T-helper 2 cell (primary cell): ENCODE measurements at places on chromosomes 1 and 21.

GRCh38 chr1:77287535-77287934 lies 5.7 kb downstream of the AK5 start:
- no peak for DNase-seq

GRCh38 chr1:62716397-62716796 lies 28.2 kb upstream of the DOCK7 start:
- no peak for DNase-seq

GRCh38 chr1:160645386-160646130 lies 1.3 kb downstream of the SLAMF1 start:
- no peak for DNase-seq

DNA sequence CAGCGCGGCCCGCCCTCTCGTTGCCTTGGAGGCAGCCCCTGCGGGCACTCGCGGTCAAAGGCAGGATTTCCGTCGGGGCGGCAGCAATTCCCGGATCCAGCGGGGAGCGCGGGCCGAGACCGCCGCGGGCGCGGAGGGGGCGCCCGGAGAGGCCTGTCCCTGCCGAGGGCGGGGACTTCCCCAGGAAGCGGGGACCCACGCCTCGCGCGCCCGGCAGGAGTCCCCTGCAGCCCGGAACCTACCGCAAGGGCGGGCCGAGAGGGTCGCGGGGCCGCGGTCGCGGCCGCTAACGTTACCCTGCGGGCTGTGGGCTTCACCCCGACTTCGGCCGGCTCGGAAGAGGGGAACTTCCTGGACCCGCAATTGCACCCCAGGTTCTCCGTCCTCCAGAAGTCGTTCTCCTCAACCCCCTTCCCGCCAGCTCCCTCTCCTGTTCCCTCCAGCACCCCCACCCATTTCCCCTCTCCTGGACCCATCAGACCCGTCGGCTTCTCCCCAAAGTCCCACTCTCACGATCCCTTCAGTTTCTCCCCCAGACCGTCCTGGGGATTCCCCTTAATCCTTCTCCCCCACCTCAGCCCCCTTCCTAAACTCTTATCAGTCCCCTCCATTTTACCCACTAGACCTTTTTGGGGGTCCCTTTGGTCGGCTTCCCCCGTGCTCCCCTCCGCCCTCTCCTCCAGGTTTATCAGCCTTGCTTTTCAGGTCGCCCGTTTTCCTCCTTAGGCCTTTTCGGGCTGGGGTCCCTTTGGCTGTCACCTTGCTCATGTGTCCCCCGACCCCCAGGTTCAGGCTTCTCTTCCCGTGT lies 604 bp downstream of the FGR start:
- DNase-seq: no peak

GRCh38 chr21:26641062-26641461 lies 68.0 kb upstream of the CYYR1 start:
- DNase-seq: no peak

DNA sequence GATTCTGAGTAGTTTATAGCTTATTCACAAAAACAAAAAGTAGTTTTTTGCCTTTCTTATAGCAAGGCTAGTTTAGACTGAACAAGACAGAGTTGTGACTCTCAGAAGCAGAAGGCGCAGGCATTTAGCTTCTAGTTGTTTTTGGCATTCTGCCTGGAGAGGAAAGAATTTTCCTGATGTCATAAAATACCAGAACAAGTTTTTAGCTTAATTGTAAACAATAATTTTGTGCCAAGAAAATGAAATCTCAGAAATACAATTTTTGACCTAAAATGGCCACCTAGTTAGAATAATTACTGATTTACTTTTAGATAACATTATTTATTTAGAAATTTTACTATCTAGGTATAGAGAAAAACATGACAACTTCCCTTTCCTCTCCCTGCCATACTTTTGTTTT lies 1.0 kb downstream of the DNAJB4 start:
- peak; percentile 7 for DNase-seq

DNA sequence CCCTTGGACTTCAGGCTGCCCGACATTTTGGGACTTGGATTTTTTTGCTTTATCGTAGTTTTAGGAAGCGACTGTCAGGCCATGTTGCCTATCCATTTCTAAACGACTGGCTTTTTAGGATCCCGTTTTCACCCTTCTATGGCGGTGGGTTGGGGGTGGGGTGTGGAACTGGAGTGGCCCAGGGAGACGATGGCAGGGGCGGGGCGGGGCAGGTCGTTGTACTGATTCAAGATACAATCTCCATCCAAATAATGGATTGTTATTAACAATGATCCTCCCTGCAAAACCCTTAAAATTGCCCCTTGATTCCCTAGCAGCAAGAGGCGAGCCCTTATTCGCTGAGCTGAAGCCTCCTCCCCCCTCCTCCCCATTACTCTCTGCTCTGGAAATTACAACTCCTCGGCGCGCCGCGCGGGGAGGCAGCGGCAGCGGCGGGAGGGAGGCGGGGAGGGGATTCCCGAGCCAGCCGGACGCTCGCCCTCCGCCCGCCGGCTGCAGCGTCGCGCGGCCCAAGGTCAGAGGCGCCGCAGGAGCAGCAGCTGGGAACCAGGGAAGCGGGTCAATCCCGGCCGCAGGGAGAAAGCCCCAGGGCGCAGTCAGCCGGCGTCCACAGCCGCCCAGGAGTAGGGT lies at the start of gene TRIM67:
TRIM67 (plus strand) TSS at position 392 of the 630 bp plus-strand sequence. CDS start 912 bp downstream, outside the sequence.
- DNase-seq: no peak

GRCh38 chr1:54714881-54715492 lies 674 bp upstream of the TTC4 start:
- no peak for DNase-seq

DNA sequence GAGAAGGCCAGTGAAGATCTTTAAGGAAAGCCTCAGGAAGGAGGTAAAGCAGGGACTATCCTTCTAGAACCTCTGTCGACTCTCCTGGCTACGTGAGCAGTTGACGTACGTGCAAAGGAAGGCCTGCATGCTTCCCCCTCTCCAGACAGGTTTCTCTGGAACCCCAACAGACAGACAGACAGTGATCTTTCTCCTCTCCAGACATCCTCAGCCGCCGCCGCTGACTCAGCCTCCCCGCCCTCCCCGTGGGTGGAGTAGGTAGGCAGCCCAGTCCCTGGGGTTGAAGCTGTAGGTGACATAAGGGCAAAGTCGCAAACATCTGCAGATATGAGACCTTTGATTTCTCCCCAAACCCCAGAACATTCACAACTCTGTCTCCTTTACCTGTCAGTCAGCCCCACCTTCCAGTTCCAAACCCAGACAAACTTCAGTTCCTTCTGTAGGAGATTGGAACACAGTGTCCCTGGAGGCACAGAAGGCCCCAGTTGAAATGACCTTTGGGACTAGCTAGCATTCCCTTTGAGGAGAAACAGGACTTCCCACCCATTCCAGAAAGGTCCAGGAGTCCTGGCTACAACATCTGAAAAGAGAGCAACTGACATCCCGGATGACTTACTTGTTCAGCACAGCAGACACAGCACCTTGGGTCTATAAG lies 146.0 kb upstream of the JUN start:
- DNase-seq: peak; percentile 15

- DNase-seq: no peak
Observed at GRCh38 chr1:24459551-24460266, 42.9 kb upstream of the RCAN3 start.

GRCh38 chr21:33025489-33026442 lies at the start of gene OLIG2:
Gene OLIG2 (plus strand): TSS chr21:33025935. CDS start chr21:33026863, 928 bp downstream.
- no peak for DNase-seq

DNA sequence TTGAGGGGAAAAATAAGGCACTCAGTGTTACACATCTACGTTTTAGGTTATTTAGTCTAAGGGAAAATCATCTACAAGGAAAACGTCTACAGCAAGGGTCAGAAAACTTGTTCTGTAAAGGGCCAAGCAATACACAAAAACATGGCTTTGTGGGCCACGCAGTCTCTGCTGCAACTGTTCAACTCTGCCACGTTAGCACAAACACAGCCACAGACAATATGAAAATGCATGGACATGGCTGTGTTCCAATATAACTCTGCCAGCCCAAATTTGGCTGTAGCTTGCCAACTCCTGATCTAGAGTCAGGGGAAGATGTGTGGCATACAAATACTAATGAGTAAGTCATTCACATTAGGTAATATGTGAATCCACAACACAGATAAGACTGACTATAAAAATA lies 40.7 kb downstream of the COA6 start:
- no peak for DNase-seq

GRCh38 chr1:7104339-7104738 lies 319.1 kb downstream of the CAMTA1 start:
- DNase-seq: no peak

- DNase-seq: no peak
Observed at GRCh38 chr1:162144853-162145252, 75.4 kb downstream of the NOS1AP start.

GRCh38 chr1:67830928-67831830 lies 2.1 kb downstream of the GNG12 start:
- no peak for DNase-seq

GRCh38 chr1:178541829-178542553 lies 29.1 kb downstream of the TEX35 start:
- no peak for DNase-seq

DNA sequence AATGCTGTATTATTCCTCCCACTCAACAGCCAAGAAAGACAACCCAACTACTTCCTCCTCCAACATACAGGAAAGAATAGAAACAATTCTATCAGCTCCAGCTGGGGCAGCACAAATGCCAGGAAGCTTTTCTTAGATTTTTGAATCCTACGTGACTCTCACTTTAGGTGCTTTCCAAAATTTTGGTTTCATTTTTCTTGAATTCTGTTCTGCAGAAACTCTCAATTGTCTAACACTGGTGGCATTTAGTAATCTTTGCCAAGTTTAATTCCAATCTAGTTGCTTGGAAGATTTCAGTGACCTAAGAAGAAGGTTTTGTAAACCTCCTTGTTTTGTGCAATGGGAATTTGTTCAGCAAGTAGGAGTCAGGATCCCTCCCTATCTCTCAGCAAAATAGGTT lies 37.1 kb upstream of the DOCK7 start:
- no peak for DNase-seq

DNA sequence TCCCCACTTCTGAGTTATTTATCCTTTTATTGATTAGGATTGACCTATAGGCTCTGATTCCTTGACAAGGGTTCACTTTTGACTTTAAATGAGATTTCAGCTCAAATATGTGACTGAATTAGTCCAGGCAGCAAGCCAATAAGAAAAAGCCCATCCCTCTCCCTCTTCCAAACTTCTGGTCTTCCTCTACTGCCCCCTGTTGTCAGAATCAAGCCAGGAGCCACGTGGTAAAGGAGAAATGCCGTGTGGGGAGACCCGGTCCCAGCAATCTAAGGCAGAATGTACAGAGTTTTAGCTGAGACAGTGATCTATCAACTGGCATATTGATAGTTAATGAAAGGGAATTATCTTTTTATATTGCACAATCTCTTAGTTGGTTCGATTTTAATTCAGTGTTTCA lies 5.2 kb downstream of the ADAMTS5 start:
- no peak for DNase-seq

DNA sequence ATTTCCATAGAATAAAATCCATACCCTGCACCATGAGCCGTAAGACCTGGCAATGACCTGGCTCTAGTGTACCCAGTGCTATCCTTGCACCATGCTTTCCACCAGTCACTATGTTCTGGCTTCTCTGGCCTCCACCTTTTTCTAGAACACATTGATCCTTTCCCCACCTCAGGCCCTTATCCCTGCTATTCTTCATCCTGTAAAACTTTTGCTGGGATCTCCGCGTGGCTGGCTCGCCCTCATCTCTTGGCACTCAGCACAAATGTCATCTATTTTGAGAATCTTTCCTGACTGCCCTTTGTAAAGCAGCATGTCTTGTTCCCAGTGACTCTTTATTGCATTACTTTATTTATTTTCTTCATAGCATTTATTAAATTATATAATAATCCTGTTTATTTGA lies 169.8 kb upstream of the B3GALT2 start:
- no peak for DNase-seq

DNA sequence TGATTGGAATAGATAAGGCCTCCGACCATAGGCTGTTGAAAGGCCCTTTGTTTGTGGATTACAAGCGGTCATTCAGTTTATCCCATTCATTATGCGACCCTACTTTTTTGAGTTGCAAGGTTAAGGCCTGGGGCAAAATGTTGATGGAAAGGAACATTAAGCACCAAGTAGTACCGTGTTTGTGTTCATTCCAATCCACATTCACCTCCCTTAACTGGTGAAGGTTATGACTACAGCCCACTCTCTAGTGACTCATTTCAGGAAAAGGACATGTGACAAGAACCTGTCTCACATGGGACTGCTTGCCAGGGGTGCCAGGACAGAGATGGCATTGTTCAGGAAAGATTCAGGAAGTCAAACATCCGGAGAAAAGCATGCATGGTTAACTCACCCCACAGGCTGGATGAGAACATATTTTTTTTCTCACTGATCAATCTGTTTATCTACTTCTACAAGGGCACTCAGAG lies 81.6 kb downstream of the CD58 start:
- DNase-seq: no peak

- DNase-seq: no peak
Observed at GRCh38 chr1:204087893-204088528, 15.1 kb downstream of the SOX13 start.

DNA sequence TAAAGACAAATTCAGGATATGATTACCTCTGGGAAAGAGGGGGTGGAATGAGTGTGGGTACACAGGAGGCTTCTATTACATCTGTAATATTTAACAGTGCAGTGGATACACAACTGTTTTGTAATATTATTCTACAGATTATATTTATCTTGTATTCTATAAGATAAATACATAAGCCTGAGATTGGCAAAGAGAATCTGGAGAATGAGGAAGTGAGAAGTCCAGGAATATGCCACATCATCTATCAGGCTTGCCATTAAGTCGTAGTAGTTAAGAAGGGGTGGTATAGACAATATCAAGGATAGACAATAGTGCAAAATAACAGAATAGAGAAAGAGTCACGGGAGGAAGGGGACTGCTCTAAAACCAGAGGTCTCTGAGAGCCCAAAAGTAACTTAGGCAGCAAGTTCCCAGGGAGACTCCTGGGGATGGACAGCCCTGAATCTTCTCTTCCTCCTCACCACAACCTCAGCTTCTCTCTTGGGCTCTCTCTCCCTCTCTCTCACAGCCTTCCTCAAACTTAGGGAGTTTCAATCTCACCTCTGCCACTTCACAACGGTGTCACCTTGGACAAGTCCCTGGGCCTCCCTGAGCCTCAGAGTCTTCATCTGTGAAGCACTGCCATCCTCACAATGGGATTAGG lies 14.0 kb upstream of the PTAFR start:
- DNase-seq: no peak

DNA sequence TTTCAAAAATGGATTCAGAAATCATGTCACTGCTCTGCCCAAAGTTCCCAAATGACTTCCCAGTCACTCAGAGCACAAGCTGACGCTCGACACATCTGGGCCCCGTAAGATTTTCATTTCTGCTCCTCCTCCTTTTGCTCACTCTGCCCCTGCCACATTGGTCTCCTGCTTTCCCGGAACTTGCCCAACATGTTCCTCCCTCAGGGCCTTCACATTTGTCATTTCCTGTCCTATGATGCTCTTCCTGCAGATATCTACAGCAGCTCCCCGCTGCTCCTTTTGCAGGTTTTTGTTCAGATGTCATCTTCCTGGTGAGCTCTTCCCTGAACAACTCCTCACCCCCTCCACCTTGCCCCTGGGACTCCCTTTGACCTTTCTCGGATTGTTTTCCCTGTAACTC lies 58.5 kb upstream of the IVNS1ABP start:
- no peak for DNase-seq

- no peak for DNase-seq
Observed at GRCh38 chr1:90879281-90879680, 142.6 kb downstream of the ZNF644 start.
